ENCODE measurements at places on chromosomes 4 and X.

GRCh38 chr4:110808351-110808878 is 185.5 kb upstream of the PITX2 start:
- DNase-seq: no peak

DNA sequence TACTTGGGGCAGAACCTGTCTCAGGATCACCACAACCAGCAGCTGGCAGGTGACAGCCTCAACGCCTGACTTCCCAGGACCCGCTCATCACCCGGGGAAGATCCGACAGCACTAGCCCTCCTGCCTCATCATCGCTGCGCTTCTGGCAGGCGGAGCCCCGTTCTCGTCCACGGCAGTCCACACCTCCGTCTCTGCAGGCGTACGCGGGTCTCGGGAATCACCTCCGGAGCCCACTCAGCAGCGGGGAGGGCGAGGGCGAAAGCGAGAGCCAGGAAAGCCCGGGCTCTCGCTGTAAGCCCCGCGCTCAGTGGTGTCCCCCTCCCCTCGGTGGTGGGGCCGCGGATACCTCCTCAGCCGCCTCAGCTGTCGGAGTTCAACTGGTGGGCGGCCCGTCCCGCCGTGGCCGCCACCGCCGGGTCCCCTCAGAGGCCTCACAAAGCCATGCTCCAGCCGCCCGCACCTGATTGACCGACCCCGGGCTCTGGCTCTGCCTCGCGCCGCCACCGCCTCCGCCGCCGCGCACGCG is 518 bp upstream of the CNKSR2 start:
- DNase-seq: no peak

GRCh38 chr4:48493452-48494100 is 3.5 kb downstream of the ZAR1 start:
- DNase-seq: no peak

- peak; percentile 98 for DNase-seq
Observed at GRCh38 chr4:8198906-8199593, at the start of gene SH3TC1. TSS of gene SH3TC1 (plus strand) at chr4:8199290. CDS start at chr4:8205195, 5,905 bp downstream.

DNA sequence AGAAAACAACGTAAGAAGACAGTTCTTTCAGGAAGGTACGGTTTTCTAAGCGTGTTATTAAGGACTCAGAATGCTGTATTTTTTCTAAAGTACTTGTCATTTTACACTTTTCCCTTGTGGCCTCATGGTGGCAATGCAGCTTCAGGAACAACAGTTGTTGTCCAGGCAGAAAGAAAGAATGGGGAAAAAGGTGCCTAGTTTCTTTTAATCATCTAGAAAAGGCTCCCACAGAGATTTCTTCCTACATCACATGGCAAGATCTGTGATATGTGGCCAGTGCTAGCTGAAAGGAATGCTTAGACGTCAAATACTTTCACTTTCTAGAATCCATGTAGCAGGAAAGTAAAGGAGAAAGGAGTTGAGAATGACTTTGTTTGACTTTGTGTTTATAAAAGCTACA is 49.0 kb upstream of the TRAM1L1 start:
- DNase-seq: no peak

DNA sequence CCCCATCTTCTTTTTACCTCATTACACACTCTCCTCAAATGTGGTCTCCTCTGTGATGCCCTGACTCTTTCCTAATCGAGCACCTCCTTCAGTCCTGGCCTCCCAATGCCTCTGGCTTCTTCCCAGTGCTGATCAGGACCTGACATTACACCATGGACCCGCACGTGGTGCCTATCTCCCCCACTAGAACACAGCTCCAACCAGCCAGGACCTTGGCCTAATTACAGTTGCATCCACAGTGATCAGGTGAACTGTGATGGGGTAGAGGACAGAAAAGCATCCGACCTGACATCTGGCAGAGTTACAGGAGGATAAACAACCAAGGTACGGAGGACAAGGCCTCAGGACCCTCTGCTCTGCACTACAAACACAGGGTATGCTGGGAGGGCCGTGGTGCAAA is 12.4 kb downstream of the LYAR start:
- no peak for DNase-seq

DNA sequence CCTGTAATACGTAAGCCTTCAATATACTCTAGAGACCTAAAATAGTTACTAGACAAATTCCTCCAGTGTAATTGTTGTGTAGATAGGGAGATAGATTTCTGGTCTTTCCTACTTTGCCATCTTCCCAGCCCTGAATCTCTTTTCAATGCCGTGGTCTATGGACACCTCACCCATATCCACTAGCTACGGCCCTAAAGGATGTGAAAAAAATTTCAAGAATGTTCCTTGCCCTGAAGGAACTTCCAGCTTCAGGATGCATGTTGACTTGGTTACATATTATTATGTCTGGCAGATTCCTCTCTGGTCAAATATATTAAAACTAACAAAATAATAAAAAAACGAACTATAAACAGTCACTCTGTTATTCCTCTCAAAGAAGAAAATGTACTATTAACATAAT is 52.4 kb upstream of the TSPAN5 start:
- DNase-seq: no peak

GRCh38 chr4:156815717-156816359 is 155.8 kb downstream of the PDGFC start:
- DNase-seq: no peak

GRCh38 chrX:131572372-131573014 is 28.6 kb downstream of the OR13H1 start:
- DNase-seq: no peak

- no peak for DNase-seq
Observed at GRCh38 chr4:151114986-151115385, 15.6 kb downstream of the RPS3A start.

DNA sequence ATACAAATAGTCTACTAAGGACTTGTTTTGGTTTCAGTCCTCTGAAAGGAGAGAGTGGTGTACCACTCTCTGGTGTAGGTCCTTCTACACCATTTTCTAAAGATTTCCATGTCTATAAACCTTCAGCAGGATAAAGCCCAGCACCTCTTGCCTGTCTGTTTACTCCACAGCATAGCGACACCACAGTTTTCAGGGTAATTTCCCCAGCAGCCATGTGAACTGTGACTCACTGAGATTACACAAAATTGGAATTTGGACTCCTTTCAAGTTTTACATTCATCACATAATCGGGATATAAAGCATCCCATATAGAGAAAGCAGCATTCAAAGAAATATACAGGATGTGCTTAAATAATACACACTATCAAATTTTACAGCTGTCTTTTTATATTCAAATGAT is 229.6 kb downstream of the PRDM5 start:
- DNase-seq: no peak

DNA sequence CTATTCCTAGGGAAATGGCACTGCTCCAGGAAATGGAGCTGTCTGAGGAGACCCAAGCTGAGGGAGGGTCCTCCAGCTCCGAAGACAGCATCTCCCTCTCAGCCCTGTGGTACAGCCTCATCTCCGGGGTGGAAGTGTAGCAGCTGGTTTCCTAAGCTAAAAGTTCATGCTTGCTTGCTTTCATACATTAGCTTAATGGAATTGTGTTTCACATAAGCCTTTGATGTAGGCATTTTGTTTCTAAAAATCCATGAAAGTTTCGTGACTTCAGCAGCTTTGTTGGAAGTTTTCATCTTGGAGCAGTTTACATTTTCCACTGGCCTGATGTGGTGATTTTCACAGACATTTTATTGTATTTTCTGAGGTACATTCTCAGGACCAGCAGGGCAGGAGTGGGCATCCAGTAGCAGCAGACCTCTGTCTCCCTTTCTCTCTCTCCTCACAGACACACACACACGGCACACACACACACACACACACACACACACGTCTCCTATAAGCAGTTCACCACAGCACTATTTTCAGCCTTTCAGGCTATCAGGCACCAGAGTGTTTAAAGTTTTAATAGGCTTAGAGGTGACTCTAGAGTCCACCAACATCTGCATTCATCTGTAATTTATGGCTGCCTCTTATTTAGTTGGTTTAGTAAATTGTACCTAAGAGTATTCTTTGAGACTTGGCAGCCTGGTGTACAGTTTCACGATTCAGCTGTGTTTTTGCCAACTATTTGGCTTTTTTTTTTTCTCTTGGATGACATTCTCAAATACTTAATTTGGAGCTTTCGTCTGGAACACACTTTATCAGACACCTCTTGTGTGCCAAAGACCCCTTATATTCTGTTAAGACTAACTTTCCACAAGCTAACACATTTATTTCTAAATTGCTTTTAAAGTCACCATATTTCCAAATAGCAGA is 225.8 kb upstream of the SFRP2 start:
- no peak for DNase-seq

GRCh38 chr4:126361287-126361686 is 1046.5 kb downstream of the FAT4 start:
- no peak for DNase-seq

- DNase-seq: no peak
Observed at GRCh38 chr4:147012059-147012707, 66.5 kb upstream of the TTC29 start.

DNA sequence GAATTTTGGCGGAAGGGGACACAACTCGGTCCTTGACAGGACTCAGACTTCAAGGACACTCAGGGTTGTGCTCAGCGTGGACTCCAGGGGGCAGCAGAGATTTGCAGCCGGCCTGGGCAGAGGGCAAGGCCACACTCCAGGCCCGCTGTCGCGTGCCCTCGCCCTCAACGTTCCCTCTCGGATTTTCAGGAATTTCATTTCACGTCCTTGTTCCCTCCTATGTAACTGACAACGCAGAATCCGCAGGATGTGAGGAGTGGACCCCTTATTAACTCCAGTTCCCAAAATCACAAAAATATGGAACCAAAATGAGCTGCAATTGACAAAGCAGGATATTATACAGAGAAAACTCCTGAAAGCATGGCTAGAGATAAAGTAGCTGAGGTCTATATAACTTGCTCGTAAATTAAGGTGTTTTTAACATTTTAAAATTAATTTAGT is 21.0 kb upstream of the DCTD start:
- DNase-seq: peak; percentile 66

GRCh38 chr4:27215220-27215826 is 354.7 kb downstream of the STIM2 start:
- no peak for DNase-seq

DNA sequence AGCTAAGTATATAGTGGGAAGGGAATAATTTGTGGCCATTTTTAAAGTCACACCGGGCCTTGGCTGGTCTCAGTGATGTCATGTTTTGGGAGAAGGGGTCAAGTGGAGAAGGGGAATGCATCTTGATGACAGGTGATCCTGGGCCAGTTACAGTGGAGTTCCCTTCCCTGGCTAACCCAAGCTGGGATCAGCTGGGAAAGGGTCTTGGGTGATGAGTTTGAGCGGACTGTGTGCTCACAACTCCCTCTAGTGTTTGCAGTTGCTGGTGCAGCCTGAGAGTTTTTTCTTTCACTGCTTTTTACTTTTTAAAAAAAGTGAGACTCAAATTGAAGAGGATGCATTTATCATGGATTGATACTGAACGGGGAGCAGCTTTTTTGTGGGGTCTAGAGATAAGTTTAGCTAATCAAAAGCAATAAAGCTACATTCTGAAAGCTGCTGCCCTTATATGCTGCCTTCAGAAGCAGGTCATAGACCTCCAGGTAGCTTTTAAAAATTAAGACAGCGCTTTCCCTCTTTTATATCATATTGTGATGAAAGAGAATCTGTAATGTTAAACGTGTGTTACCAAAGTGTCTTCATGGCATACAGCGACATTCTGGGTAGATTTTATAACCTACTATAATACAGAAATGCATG is 164.7 kb downstream of the DCLK2 start:
- DNase-seq: no peak

- DNase-seq: no peak
Observed at GRCh38 chr4:98101988-98102387, 41.3 kb downstream of the STPG2 start.

GRCh38 chrX:19912-20571 is 261.1 kb upstream of the PLCXD1 start:
- DNase-seq: no peak

- DNase-seq: no peak
Observed at GRCh38 chr4:171834640-171835039, 21.4 kb downstream of the GALNTL6 start.

- no peak for DNase-seq
Observed at GRCh38 chr4:158316264-158316663, 106.0 kb downstream of the TMEM144 start.

DNA sequence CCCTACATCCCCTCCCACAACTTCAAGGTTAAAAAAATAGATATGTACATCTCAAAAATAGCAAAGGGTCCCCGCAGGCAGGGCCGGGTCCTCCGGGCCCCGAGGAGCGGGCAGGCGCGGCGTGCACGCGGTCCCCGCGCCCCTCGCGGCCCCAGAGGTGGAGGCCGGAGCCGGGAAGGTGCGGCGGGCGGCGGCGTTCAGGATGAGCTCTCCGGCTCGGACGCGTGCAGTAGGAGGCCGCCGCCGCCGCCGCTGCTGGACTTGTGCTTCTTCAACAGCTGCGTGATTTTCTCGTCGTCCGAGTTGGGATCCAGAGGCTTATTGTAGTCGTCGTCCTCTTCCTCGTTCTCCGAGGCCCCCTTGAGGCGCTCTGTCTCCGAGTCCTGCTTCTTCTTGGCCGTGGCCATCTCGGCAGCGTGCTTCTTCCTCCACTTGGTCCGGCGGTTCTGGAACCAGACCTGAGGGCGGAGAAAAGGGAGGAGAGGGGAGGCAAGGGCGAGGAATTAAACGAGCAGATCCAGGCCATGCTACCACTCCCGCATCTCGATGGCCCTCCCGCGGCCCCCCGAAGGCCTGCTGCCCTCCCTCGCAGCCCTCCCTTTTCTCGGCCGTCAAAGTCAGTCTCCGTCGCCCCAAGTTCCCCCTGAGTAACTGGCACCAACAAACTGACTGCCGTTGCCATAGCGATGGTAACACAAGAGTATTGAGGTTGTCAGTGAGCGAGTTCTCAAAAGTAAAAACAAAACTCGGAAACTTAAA is 5.8 kb downstream of the NKX6-1 start:
- DNase-seq: no peak

DNA sequence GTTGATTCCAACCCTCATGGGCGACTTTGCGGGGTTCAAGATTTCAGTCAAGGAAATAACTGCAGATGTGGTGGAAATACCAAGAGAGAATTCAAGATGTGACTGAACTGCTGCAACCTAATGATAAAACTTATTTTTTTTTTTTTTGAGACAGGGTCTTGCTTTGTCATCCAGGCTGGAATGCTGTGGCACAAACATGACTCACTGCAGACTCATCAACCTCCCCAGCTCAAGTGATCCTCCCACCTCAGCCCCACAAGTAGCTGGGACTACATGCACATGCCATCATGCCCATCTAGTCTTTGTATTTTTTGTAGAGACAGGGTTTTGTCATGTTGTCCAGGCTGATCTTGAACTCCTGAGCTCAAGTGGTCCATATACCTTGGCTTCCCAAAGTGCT is 19.5 kb upstream of the WDFY3 start:
- no peak for DNase-seq

DNA sequence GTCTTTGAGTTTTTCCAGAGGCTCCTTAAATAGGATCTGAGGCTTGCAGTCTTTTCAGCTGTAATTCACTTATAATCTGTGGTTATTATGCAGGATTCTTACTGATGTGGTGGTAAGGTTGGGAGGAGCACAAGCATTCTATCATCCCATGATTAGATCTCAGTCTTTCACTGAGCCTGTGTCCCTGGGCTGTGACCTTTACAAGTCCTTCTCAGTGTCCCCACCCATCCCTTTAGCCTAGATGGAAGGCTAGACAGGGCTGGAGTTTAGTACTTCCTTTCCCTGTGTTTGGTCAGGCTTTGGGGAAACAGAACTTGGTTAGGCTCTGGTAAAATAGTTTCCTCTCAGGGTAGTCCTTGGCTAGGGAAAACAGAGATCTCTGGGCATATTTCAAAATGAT is 17.1 kb upstream of the NKAP start:
- no peak for DNase-seq
